ENCODE measurements at places on chromosomes 7 and 10.

- no peak for DNase-seq
These were observed 221.3 kb downstream of the MAD1L1 start for GRCh38 chr7:2011266-2012043.

DNA sequence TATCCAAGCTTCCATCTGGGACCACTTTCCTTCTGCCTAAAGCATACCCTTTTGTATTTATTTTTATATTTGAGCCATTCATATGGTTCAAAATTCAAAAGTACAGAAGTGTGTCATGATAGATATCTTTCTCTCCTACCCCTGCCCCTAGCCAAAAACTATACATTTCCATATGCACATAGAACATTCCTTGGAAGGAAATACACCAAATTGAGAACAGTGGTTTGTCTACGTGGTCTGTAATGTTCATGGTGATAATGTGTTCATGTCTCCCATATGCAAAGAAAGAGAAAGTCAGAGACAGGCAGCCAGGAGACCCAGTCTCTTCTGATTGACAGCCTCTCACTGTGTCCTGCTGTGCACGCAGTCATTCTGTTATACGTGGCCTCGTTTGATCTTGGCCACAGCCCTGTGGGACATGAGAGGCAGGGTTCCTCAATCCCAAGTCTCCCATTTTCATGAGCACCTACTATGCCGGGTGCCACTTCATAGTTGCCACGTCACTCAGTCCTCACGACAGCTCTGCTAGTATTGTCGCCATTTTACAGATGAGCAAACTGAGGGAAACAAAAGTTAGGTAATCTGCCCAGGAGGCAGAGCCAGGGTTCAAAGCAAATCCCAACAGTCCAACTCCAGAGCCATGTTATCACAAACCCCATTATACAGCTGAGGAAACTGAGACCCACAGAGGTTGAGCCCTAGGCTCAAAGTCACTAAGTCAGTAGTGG, 8.0 kb upstream of the CDH23 start:
- no peak for DNase-seq

DNA sequence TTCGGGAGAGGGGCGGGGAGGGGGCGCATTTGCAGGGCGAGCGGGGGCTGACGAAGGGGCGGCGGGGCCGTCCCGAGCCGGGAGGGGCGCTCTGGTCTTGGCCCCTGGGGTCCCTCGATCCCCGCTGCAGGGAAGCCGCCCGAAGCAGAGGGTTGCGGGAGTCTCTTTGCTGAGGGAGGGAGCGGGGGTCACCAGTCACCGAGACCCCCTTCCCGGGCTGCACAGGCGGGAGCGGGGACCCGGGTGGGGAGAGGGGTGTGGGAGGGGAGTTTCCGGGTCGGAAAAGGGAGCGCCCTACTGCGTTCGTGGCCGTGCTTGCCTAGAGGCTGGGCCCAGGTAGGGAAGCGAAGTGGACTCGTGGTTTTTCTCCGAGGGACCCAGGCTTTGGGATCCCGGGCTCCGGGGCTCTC, 422 bp downstream of the AP1S1 start:
- DNase-seq, result no peak

- no peak for DNase-seq
These were observed 111.2 kb downstream of the ZMYND11 start for GRCh38 chr10:246431-246830.

DNA sequence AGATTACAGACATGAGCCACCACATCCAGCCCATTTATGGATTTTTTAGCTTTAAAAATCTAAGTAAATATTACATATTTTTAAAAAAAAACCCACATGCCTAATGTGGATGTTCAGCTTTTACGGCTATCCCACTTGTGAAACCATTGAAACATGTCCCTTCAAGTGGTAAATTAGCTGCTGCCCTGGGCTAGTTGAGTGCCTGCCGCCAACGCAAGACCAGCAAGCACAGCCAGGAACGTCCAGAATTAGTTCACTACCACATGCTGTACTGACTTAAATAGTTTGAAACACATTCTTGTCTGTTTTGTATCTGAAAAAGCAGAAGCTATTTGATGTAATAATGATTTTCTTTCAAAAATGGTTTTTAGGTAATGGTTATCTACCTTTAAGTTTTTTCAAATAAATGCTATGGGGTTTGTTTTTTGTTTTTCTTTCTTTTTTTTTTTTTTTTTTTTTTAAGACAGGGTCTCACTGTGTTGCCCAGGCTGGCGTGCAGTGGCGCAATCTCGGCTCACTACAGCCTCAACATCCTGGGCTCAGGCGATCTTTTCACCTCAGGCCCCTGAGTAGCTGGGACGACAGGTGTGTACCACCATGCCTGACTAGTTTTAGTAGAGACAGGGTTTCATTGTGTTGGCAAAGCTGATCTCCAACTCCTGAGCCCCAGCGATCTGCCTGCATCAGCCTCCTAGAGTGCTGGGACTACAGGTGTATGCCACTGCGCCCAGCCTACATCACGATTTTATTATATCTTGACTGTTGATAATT, 57.0 kb downstream of the KLRG2 start:
- DNase-seq, result no peak

- DNase-seq, result no peak
These were observed 76.8 kb upstream of the SEM1 start for GRCh38 chr7:96786261-96786997.

DNA sequence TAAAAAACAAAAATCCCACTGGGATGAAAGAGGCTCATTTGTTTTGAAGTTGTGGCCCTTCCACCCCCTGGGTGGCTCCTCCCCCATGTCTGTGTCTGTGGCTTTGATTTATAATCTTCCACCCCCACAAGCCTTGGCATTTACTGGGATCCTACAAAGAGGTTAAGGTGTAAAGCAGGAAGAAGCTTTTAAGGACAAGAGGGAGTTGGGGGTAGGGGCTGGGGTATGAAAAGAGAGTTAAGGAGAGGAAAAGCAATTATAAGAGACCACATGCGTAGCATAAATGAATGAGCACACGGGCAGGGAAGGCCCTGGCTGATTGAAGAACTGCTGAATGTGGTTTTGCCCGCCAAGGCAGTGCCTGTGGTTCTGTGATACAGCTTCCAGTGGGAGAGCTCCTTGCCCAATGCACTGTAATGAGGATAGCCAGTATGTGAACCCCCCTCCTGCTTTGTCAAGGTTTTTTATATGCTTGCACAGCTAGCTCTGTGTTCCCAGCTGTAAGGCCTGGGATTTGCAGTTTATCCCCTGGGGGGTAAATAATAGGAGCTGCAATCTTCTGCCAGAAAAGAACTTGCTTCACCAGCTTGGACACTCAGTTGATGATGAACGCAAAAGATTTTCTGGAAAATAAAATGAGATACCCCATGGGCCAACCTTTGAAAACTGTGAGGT, 34.7 kb upstream of the KMT2E start:
- DNase-seq, result no peak

DNA sequence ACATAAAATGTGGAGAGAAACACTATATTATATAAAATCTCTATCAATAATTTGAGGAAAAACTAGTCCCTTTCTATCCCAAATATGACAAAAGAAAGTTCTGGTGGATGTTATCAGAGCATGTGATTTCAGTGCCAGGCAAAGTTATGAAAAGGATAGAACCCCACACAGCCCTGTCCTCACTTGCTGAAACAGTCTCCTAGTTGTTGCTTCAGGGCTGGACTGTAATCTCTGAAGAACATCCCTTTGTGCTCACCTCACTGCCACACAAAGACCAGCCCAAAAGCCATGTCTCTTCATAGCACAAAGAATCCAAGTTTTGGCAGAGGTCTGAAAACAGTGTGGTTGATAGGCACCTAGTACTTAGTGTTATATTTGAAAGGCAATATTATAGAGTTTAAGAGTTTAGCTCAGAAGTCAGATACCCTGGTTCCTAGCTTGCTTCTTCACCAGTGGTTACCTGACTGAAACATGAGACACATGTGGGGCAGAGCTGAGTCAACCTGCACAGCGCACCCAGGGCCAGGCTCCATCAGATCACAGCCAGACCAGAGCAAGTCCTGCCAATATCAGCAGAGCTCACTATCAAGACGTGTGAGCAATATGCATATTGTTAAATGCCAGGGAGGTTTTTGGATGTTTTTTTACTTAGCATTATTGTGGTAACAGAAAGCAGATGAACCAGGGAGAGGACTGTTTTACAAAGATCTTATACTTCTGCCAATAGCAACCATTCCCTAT, 25.0 kb downstream of the CYP3A7 start:
- DNase-seq, result no peak

- DNase-seq, result no peak
These were observed 60.9 kb downstream of the TMEM130 start for GRCh38 chr7:98808751-98809460.

DNA sequence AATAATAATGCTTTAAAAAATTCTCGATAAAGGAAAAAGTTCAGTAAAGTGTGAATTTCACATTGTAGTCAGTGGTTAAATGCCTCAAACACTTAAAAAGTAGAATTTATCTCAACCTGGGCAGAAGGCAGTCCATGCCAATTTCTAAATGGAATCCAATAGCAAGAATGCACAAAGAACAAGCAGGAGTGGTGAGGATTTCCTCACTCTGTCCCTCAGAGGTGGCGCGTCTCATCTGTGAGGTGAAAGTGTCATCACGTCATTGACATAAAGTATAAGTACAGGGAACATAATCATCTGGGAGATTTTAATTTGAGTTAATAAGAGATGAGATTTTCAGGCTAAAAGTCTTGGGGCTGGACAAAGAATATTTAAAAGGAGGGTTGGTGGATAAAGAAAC, 10.0 kb upstream of the PRKCQ start:
- no peak for DNase-seq

GRCh38 chr7:46972205-46972604, 609.7 kb downstream of the TNS3 start:
- no peak for DNase-seq

DNA sequence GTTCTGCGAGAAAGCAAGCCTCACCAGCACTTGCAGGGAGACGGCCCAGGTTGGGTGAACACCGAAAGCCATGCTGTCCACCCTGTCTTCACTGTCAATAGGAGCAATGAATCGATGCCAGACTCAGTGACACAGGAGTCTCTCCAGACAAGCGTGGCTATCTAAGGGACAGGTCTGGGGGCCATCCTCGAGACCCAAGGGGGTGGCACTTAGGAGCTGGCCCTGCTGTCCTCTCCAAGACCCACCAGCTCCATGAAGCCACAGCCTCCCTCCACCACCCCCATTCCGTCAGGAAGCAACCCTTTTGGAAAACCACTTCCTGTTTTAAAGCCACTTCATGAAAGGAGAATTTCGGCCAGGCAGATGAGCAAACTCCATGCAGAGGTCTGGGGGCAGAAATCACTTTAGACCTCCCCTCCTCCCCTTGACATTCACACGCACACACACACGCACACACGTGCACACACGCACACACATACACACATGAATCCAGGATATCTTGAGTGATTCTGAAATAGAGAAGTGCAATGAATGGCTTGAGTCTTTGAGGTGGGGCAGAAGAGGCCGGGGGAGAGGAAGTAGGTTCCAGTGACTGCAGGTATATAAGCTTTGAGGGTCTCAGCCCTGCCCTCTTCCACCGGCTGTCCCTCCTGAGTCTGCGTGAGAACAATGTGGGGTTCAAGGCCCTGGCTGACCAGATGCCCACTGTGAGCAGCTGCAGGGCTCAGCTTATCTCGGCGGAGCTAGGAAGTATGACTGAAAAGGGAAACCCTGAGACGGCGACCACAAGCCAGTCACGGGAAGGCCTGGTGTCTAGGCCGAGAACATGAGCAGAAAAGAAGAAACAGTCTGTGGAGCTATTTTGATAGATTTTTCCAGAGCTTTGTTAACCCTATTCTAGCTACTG, 25.0 kb downstream of the RGS10 start:
- peak; percentile 59 for DNase-seq

GRCh38 chr10:110495731-110496552, 1.8 kb upstream of the DUSP5 start:
- no peak for DNase-seq

DNA sequence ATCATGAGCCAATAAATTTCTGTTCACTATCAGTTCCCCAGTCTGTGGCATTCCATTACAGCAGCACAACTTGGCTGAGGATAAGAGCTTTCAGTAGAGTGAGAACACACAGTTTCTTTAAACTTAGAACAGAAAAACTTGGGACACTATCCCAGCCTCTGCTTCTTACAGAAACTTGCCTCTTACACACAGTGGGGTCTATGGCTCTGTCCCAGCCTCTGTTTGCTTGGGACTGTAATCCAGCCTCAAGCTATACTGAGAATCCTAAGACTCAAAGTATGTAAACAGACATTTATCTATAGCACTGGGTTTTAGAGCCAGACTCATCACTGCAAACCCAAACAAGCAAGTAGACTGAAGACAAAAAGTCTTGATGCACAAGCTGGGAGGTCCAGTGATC, 355.8 kb upstream of the VSTM2A start:
- DNase-seq, result no peak

DNA sequence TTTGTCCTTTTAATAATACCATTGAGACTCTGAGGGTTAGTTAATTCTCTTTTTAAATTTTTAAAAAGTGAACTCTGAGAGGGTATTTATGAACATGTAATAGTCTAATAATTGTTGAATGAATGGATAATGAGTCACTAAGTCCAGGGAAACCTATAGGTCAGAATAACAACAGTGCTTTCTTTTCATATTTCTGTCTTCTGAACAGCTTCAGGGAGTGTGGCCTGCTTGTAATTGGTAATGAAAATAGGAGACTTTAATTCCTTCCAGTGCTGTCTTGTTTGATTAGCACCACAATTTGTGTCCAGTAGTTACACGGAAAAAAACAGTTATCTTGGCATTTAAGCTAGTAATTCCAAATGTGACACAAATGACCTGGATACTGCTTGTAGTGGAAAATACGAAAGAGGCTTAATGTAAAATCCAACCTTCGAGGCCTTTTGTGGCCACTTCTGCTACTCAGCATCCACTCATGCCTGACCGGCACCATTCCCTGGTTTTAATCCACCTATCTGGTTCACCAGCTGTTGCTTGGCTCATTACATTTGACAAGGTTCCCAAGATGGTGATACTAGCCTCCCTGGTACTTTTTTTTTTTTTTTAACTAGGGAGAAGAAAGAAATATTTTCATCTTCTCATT, 149.3 kb upstream of the IMMP2L start:
- DNase-seq, result no peak

DNA sequence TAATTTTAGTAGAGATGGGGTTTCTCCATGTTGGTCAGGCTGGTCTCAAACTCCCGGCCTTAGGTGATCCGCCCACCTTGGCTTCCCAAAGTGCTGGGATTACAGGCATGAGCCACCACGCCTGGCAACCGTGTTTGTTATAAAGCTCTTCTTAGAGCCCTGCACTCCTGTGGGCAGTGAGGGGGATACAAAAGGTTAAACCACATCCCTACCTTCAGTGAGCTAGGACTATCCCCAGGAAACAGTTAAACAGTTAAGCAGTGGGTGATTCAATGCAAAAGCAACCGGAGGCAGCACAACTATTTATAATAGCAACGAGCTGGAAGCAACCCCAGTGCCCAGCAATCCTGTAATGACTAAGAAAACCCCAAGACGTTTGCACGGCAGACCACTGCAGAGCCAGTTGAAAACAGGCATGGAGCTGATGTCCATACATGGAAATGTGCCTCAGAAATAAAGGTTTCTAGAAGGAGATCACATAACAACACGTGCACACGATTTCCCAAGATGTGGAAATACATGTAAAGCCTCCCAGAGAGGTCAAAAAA, 107.2 kb upstream of the LYZL2 start:
- peak; percentile 94 for DNase-seq

- no peak for DNase-seq
These were observed 10.4 kb downstream of the GRM3 start for GRCh38 chr7:86653919-86654659.
